Stimulated activated naive CD4-positive, alpha-beta T cell (primary cell): ENCODE measurements at places on chromosomes 12 and 14.

GRCh38 chr14:72892103-72892878 is 1.6 kb downstream of the DPF3 start:
- peak; percentile 24 for DNase-seq

DNA sequence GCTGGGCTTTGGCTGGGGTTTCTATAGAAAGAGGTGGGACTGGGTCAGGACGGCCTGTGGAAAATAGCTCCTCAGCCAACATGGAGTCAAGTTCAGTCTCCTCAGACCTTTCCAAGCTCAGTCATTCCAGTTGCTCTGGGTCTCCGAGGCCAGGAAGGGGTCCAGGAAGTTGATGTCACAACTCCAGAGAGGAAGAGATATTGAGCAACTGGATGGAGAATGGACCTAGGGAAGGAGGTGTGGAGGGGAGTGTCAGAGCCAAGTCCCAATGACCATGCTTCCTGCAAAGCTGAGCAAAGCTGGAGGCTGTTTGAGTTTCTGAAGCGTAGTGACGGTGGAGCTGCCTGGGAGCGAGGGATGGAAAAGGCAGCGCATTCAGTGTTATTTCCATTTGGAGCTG is 86.1 kb downstream of the SLC24A4 start:
- DNase-seq, result no peak

DNA sequence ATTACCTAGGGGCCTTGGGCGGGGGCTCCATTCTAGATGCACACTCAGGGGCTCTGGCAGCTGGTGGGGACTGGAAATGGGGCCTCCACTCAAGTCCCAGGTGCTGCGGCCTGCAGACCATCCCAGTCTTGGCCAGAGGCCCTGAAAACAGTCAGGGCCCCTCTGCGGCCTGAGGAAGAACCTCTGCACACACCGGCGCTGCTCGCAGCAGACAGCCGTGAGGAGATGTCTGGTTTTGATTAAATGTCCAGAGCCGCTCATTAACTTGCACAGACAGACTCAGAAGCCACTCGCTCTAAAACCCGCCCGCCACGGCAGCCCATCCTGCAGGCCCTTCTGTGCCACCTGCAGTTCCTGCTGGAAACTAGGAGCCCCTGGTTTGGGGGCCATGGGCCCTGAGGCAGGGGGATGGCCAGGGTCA is 36.4 kb upstream of the NCOR2 start:
- no peak for DNase-seq

GRCh38 chr14:101209594-101209993 is 306.1 kb upstream of the RTL1 start:
- DNase-seq, result no peak

- DNase-seq, result no peak
Observed at GRCh38 chr12:93139028-93139665, 210.1 kb upstream of the EEA1 start.

GRCh38 chr12:102916252-102917025 is 605 bp downstream of the PAH start:
- no peak for DNase-seq

- no peak for DNase-seq
Observed at GRCh38 chr12:88574278-88574677, 6.0 kb downstream of the KITLG start.
